Memory B cell (primary cell): ENCODE measurements at places on chromosomes 7 and 10.

DNA sequence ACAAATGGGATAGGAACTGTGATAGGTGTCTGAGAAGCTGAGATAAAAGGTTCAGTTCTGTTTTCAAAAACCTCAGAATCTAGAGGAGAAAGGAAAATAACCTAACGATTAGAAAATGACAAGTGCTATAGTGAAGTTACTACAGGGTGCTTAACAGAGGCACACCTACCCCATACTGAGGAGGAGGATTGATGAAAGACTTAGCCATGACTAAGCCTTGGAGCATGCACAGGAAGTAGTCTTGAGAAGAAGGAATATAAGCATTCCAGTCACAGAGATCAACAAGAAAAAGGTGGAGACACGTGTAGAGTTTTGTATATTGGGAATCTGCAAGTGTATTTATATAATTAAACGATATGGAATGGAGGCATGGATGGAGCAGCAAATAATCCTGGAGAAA, 1225.5 kb upstream of the CELF2 start:
- DNase-seq: no peak

DNA sequence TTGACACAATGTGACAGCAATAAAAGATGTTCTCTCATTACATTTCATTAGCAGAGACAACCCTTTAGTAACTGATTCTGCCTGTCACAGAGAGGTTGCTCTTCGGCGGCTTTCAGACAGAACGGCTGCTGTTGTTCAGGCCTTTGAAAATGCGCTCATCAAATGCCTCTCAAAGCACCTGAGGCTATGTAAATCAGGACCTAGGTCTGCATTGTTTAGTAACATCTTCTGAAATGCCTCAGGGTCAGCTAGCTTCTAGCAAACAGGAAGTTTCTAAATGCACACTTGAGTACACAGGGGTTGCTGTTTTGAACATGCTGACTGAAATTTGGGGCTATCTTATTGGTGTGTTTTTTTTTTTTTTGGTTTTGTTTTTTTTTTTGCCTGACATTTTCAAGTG, 143.3 kb upstream of the DKK1 start:
- DNase-seq: no peak

DNA sequence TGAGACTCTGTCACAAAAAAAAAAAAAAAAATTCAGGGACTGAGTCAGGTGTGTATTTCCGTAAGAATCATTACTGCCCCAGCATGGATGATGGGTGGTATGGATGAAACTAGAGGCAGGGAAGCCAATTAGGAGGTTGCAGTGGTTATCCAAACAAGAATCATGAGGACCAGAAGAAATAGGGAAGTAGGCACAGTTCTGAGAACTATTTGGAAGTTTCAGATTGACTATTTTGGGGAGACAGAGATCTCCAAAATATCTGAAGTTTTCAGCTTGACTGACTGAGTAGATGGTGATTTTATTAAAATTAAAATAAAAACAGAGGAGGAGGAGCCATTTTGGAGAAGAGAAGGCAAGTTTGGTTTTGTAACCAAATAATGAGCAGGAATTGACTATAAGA, 119.4 kb upstream of the NRBF2 start:
- no peak for DNase-seq

DNA sequence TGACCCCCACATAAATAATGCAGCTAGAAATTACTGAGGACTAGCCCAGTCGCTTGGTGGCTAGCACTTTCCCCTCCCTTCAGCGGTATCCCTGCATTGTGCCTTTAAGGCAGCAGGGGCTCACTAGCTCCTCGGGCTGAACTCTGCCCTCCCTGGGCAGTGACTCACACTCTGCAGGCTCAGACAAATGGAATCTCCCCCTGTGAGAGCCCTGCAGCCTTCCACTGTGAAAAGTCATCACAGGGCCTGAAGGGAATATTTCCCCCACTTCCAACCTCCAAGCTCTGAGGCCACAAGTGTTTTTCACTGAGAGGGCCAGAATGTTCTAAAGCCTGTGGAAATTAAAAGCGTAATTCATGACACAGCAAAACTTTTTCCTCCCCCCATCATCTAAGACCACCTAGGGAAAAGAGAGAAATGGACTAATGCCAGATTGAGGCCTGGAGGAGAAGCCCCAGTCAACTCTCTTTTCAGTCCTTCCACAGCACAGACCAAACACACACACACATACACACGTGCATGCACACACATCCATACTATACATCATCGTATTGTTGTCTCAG, 93.6 kb upstream of the COL1A2 start:
- DNase-seq: no peak

- no peak for DNase-seq
Measured at GRCh38 chr10:103758294-103758681, 97.1 kb downstream of the SH3PXD2A start.

- no peak for DNase-seq
Measured at GRCh38 chr10:6142644-6143043, 53.8 kb downstream of the RBM17 start.

DNA sequence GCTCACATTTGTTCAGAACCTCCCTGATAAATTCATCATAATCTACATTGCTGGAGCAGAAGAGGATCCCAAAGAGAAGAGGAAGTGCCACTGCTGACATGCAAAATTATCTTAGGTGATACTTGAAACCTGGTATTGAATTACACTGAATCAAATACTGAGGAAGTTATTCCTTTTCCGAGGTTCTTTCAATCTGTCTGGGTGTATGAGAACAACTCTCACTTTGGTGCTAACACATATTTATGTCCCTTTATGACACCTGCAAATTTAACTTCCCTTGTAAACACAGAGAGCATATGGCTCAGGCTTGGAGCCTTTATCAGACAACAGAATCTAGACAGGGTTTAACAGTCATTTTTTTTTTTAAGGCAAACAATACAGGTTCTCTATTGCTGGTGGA, 131.4 kb downstream of the SRPK2 start:
- DNase-seq: no peak

GRCh38 chr10:105586451-105587098, 945.5 kb downstream of the SORCS3 start:
- DNase-seq: no peak

DNA sequence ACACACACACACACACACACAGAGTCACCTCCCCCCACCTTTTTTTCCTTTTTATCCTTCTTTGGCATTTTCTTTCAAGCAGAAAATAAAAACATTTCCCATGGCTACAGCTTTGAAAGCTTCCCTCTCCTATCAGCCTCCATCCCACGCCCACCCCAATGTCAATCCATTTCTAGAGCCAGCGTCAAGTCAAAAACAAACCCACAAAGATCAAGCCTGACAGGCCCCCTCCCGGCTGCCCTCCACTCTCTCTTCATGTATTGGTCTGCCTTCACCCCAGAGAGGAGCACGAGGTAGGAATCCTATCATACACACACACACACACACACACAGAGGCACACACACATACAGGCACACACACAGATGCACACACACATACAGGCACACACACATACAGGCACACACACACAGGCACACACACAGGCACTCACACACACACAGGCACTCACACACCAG, 8.0 kb upstream of the TNRC18 start:
- DNase-seq: no peak

GRCh38 chr7:30323006-30323355, 38.6 kb downstream of the ZNRF2 start:
- DNase-seq: no peak

- DNase-seq: no peak
Measured at GRCh38 chr7:95560674-95561073, 35.6 kb downstream of the PDK4 start.

DNA sequence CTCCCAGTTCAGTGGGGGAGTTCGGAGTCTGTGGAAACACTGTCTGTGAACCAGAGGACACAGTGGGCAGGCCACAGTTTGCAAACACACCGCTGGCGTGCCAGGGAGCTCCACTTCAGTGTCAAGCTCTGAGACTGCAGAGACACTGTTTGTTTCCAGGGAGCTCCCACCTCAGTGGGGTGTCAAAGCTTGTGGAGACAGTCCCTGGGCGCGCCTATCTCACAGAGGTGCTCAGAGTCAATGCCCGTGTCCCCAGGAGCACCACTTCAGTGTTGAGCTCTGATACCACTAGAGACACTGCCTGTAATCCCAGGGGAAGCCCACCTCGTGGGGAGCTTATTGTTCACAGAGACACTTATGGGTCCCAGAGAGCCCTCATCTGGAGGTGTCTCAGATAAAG, 4.3 kb downstream of the MYO1G start:
- no peak for DNase-seq

- DNase-seq: no peak
Measured at GRCh38 chr7:73726083-73726466, 6.6 kb upstream of the STX1A start.

GRCh38 chr7:28595801-28596200, 183.5 kb downstream of the CREB5 start:
- DNase-seq: no peak

DNA sequence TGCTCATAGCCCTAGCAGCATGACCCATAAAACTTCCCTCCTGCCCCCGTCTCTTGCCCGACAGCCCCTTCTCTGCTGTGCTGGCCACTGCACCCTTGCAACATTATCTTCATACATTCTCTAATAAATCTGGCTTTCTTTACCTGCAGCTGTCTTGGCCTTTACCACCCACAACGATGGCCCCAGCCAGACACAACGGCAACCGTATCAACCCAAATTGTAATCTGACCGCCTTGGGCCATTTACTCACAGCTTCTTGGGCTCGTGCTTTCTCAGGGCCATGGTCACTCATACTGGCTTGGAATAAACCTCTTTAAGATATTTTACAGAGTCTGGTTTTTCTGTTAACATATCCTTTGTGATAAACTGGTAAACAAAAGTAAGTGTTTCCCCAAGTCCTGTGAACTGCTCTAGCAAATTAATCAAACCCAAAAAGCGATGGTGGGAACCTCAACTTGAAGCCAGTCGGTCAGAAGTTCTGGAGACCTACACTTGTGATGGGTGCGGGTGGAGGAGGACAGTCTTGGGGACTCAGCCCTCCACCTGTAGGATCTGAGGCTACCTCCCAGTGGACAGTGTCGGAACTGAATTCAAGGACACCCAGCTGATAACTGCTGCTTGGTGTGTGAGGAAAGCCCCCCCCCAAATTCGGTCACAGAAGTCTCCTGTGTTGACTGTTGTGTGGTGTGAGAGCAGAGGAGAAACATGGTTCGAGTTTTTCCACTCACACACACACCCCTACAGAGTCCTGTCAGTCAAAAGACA, 87.6 kb upstream of the ATP6V0A4 start:
- DNase-seq: no peak

- no peak for DNase-seq
Measured at GRCh38 chr7:118104812-118105441, 79.0 kb upstream of the LSM8 start.

DNA sequence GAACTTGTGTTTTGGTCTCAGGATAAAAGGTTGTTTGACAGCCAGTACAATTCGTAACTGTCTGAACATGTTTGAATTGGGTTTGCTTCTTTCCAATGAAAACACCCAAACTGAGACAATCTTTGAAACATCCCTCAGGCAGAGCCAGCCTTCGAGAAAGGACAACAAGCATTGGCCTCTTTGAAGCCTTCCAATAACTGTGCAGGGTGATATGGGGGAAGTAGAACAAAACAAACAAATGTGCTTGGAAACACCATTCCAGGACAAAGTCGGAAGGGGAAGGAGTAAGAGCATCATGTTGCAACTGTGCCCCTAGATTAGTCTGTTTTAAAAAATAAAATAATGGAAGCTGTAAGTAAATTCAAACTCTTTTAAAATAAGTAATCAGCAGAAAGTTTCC, 39.5 kb downstream of the IL2RA start:
- DNase-seq: no peak

GRCh38 chr7:87984088-87984487, 50.0 kb downstream of the ADAM22 start:
- DNase-seq: no peak

DNA sequence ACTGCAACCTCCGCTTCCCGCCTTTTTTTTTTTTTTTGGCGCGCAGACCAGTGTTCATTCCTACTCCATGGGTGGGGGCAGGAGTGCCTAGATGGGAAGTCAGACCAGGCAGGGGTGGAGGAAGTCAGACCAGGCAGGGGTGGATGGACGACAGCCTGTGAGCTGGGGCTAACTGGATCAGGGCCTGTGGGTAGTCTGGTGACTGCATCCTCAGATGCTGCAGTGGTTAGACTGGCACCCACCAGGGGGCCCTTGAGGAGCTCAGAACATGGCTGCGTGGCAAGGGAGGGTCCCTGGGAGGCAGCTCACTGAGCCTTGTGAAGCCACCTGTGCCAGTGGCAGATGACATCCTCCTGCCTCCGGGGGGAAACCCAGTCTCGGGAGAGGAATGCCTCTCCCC, 35.1 kb downstream of the RCC1L start:
- no peak for DNase-seq

DNA sequence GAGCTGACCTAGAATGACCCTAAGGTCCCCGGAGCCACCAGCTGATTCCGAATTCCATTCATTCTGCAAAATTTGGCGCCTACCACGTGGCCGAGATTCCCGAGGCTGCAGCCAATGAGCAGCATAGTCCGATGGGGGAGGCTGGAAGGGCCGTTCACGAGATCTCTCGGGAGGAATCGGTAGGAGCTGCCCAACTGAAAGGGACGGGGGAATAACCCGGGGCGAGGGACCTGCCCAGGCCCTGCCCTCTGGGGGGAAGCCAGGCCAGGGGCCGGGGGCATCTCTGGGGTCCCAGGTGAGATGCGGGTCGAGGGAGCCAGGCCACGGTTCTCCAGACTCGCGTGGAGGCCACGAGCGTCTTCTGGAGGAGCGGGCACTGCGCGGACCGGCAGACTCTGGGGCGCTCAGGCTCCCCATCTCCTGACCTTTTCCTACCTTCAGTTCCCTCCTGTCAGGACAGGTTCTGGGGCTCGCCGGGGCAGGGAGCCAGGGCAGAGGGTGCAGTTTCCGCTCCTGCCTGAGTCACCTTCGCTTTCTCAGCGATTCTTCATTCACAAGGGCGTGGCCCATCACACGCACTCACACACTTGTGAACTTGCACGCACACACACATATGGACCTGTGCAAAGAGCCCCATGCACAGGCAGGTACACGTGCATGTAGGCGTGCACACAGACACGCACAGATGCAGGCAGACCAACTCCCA, 173.4 kb downstream of the RNF216 start:
- no peak for DNase-seq

- no peak for DNase-seq
Measured at GRCh38 chr10:125543796-125544195, 139.2 kb downstream of the TEX36 start.

- DNase-seq: no peak
Measured at GRCh38 chr10:48206482-48207250, 67.8 kb downstream of the FRMPD2 start.

DNA sequence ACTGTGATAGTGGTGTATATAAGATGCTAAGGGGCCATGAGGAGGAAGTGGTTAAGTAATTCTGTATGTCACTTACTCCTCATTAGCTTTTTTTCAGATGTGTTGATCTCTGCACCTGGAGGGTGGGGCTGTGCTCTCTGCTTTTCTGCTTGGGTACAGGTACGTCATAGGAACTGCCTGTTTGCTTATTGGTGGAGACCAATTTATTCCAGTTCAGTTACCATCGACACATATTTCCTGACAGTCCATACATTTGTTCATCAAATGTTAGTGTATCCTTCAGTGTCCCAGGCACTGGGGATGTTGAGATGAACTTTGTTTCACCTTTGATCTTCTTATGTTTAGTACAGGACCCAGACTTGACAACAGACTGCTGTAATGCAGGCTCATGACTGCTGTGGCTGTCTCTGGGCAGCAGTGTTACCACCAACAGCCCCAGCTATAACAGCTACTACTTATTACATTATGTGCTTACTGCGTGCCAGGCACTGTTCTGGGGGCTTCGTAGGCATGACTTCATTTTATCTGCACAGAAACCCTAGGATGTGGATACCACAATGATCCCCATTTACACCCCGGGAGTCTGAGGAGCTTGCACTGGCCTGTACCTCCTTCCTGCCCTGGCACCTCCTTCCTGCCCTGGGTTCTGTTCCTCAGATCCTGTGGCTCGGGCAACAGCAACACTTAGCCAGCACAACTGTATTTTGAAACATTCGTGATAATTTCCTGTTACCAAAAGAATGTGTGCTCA, 87.4 kb downstream of the BUB3 start:
- peak; percentile 48 for DNase-seq
